ENCODE measurements at places on chromosomes 2 and 18.

DNA sequence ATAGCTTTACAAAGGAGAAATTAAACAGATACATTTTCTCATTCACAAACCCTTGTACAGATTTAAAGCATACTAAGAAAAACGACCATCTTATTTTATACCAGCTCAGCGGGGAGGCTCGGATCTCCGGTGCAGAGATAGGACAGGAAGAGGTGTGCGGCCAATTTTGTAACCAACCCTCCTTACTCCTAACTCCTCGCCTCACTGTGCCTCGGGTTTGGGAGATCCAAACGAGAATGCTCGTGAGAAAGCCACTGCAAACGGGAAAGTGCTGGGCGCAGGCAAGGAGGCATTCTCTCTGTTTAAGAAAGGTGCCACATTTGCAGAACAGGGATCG, 1.2 kb downstream of the KDSR start:
- DNase-seq: no peak

DNA sequence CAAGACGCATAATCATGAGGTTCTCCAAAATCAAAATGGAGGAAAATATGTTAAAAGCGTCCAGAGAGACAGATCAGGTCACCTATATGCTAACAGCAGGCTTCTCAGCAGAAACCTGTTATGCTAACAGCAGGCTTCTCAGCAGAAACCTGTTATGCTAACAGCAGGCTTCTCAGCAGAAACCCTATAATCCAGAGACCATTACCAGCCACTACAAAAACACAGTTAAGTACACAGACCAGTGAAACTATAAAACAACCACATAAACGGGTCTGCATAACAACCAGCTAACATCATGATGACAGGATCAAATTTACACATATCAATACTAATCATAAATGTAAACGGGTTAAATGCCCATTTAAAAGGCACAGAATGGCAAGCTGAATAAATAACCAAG, 1548.4 kb upstream of the TMEFF2 start:
- DNase-seq: no peak

DNA sequence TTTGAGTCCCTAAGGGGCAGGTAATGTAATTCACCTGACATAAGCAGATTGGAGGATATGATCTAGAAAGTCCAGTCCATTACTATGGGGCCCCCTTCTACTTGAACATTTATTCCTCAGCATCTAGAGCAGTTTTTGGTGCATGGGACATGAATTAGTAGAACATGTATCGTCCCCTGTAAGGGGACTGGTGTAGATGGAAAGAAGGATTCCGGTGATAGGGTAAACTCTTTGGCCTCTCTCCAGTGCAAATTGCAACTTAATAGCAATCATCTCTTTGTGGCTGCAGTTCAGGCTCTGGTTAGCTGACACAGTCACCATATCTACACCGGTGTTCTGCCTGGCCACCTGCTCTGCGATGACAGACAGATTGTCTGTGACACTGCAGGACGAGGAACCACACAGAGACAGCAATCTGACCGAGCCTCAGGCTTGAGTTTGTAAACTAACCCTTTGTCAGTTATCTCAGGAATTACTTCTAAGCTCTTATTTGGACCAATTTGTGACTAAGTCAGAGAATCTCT, 6.4 kb upstream of the SLC8A1 start:
- DNase-seq: no peak

DNA sequence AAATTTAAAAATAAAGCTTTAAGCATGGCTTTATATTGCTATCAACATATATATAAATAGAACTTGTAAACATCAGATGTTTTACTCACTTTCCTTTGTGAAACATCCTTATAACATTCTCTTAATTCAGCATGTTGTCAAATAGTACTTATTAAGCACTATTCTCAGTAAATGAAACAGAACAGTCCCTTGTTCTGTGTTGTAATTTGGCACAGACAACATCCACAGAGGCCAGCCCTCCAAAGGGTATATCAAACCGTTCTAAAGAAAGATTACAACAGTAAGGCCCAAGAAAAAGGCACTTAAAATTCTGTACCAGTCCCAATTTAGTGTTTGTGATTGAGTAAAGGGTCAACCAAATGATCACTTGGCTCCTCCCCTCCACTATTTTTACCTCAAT, 46.0 kb downstream of the GAREM1 start:
- DNase-seq: no peak

DNA sequence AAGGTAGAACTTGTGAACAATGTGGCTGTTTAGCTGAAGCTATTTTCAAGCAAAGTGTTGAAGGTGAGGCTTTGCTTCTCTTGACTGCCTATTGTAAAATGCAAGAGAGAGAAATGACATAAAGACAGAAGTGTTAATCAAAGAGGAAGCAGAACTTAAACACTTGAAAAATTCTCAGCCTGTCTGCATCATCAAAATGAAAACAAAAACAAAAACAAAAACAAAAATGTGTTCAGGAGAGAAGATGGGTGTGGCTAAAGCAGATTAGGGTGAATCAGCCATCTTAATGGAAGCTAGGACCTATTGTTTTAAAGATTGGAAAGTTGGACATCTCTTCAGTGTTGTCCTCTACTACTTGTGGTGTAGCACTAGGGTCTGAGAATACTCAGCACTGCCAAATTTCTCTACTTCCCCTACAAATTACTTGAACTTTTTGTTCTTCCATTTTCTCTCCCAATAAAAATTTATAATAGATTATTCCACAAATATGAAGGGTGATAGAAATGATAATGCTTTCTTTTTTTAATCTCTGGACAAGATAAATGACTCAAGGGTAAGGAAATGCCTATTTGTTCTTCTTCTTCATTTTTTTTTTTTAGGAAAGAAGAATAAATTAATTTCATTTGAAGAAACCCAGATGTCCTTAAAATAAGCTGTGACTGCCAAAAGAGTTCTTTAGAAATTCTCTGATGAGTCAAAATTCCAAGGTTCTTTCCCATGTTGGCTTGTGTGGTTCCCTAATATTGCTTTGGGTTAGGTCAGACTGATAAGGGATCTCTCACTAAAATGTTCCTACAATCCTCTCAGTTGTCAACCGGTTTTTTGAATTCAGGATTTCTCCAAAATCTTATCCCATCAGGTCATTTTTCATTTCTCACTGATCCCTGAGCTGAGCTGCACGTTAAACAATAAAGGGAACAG, 571.2 kb upstream of the ZEB2 start:
- no peak for DNase-seq

DNA sequence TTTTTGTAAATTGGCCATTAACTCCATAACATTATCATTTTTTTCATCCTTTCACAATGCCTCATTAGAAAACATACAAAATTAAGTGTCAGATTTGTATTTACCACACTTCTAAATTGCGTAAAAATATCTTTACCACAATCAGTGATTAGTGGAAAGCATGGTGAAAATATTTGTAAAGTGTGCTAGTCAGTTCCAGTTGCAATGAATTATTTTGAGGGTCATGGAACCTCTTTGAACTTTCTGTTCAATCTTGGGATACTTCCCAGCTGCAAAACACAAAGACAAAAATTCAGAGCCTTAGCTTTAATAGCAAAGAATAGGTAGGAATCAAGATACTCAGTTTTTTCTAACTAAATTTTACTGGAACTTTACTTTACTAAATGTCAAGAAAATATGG, 4.0 kb upstream of the COL3A1 start:
- no peak for DNase-seq

GRCh38 chr2:212931271-212931670, 220.1 kb downstream of the IKZF2 start:
- no peak for DNase-seq

DNA sequence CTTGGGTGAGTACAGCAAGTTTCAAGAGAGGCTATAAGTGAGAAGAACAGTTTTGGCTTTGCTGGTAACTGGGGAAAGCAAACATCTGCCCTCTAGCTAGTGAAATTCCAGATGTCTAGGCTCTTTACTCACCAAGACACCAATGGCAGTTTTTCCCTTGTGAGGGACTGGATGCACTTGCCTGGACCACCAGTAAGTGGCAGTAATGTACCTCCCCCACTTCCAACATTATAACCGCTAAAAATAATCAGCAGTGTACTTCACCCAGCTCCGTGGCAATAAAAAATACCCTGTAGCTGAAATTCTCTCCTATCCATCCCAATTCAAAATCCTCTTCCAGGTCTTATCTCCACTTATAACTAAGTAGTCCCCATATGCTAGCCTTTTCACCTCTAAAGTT, 383.9 kb downstream of the ARHGAP15 start:
- no peak for DNase-seq

DNA sequence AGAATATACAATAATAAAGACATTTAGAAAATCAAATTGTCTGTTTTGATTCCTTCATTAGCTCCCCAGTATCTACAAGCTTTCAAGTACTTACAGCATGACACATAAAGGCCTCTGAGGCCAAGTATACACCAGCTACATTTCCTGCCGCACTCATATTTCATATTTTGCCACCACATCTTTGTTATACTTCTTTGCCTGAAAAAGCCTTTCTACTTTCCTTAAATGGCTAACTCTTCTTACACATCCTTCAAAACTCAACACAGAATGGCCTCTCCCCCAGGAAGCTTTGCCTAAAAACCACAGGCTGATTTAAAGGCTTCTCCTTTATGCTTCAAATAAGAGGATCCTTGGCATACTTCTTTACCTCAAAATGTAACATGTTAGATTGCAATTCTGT, 4.5 kb downstream of the STK17B start:
- no peak for DNase-seq

DNA sequence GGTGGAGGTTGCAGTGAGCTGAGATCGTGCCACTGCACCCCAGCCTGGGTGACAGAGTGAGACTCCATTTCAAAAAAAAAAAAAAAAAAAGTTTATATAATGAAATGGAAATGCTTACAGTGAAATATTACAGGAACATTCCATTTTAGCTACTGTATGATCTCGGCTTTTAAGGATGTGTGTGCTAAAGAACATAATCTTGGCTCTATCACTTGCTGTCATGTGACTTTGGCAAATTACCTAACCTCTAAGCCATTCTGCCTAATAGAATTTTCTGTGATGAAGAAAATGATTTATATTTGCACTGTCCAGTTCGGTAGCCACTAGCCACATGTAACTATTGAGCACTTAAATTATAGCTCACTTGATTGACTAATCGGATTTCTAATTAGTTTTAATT, 36.3 kb downstream of the SMAD4 start:
- no peak for DNase-seq

- no peak for DNase-seq
Observed at GRCh38 chr2:212276813-212277212, 261.8 kb downstream of the ERBB4 start.

GRCh38 chr2:72988726-72989273, 71.5 kb downstream of the EMX1 start:
- DNase-seq: no peak

GRCh38 chr18:69177702-69178101, 223.0 kb upstream of the DOK6 start:
- no peak for DNase-seq

All from activated naive CD4-positive, alpha-beta T cell (primary cell).